ENCODE measurements at places on chromosomes 13 and 19. TPM values are rescaled to one million over a fixed set of nuclear protein-coding genes. Genes with fewer than 3 reads are reported as not detected.

Gene MADCAM1
- total RNA-seq, result 0.64 TPM

GRCh38 chr19:40469011-40469410 is 2.2 kb downstream of the SPTBN4 start:
- no peak for DNase-seq

DNA sequence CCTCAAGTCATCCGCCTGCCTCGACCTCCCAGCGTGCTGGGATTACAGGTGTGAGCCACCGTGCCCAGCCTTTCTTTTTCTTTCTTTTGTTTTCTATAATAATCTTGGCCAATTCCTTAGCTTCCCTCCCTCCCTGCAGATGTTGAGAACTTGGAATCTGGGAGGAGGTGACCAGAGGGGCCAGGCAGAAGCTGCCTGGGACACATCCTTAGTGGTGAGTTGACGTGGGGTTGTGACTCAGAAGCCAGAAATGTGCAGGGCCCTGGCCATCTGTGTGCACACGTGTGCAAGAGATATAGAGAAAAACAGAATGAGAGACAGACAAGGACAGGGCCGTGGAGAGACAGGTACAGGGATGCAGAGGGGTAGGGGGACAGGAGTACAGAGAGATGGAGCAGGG is 154.3 kb downstream of the SIPA1L3 start:
- no peak for DNase-seq

Gene PGLYRP2
- total RNA-seq, result not detected

Gene ERICH4
- total RNA-seq, result not detected

- no peak for DNase-seq
These were observed 112.1 kb downstream of the DLEU7 start for GRCh38 chr13:50731400-50731799.

DNA sequence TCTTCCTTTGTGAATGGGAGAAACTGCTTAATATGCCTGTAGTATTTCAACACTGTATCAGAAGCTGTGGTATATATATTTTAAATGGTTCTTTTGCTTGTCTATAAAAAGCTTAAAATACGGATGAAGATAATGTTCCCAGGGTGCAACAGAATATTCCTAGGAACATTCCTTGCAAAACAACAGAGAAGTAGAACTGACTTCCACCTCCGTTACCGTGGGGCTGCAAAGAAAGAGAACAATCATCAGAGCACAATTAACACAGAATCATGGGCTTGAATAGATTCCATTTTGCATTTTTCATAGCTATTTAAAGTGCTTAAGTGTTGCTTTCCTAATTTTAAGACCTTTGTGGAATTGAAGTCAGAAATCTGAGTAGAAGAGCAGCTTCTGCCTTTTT is 1227.7 kb downstream of the EFNB2 start:
- DNase-seq, result no peak

- DNase-seq, result no peak
These were observed 116.7 kb downstream of the KLF12 start for GRCh38 chr13:74017301-74018061.

GRCh38 chr13:48264058-48264457 is 31.1 kb downstream of the ITM2B start:
- no peak for DNase-seq

DNA sequence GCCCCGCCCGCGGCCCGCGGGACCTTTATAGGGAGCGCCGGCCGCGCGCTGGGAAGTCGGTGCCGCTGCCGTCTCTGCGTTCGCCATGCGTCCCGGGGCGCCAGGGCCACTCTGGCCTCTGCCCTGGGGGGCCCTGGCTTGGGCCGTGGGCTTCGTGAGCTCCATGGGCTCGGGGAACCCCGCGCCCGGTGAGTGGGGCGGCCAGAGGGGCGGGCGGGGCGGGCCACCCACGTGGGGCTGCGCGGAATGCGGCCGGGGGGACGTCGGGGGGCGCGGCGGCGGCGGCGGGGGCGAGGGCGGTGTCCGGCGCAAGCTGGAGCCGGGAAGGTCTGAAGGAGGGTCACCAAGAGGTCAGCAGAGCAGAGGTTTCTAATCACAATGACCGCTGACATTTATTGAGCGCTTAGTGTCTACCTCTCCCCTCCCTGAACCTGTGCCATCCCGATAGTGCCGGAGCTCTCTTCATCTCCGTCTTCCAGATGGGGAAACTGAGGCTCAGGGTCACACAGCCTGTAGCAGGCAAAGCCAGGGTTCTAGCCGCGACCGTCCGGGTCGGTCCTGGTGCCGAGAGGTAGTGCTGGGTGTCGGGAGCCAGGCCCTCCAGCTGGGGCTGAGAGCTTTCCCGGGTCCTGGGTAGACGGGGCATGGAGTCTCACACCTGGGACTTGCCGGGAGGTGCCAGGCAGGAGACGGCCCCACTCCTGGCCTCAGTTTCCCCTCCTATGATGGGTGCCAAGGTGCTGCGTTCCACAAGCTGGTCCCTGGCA is at the start of gene FSTL3:
Gene FSTL3 (plus strand): TSS at position 54 of the 767 bp plus-strand sequence. CDS start 32 bp downstream, at position 86.
- peak; percentile 78 for DNase-seq

GRCh38 chr13:23999424-23999823 is 102.1 kb upstream of the C1QTNF9B start:
- no peak for DNase-seq

Gene SWSAP1
- 3.4 TPM for total RNA-seq

- DNase-seq, result no peak
These were observed 102.9 kb downstream of the FRY start for GRCh38 chr13:32134241-32135055.

DNA sequence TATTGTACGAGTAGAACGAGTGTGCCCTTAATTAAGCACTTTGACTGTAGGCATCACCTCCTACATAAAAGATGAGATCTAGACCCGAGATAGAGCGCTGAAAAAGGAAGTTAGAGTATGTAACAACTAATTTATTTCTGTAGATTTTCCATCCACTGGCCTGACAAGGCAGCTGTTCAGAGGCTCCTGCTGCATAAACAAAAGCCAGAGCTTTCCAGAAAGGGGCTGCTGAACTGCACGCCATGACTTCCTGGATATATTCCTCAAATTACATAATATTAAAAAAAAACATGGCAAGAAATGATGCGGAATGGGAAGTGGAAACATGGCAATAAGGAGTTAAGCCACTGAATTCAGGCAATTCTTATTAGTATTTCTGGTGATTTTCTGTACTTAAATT is 89.7 kb downstream of the AKAP11 start:
- no peak for DNase-seq

DNA sequence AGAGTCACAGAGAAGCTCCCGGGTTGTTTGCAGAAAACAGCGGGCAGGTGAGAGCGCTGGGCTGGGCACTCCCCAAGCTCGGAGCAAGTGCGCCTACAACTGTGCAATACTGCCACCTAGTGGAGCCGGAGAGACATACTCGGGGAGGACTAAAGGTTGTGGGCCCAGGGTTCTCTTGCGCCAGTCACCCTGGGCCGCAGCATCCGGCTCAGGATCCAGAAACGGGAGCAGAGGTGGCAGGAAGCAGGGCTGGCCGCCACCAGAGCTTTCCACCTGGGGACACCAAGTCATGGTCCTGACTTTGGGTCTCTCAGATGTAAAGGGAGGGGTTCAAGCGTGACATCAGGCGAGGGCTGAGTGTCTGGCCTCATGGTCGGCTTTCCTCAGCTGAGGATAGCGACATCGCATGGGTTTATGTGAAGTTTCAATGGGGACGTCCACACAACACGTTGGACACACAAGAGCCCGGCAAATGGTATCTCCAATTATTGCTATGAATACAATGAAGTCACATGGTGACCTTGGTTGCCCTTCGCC is 11.2 kb upstream of the KLK4 start:
- peak; percentile 74 for DNase-seq

- peak; percentile 70 for DNase-seq
These were observed 3.0 kb downstream of the GAS6 start for GRCh38 chr13:113860665-113861432.

DNA sequence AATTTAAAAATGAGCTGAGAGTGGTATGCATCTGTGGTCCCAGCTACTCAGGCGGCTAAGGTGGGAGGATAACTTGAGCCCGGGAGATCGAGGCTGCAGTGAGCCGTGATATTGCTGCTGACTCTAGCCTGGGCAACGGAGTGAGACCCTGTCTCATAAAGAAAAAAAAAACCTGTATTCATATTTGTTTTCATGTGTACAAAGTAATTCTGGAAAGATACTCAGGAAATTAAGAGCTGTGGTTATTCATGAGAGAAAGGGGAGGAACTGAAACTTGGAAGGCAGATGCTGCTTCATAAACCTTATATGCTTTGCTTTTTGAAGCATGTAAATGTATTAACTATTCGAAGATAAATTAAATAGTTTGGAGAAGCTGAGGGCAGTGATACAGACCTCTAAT is 8.8 kb upstream of the RLN3 start:
- no peak for DNase-seq

Gene CD209
- total RNA-seq, result 0.32 TPM

GRCh38 chr13:98741741-98742435 is 10.6 kb downstream of the SLC15A1 start:
- no peak for DNase-seq

Gene FFAR3
- total RNA-seq, result not detected

- no peak for DNase-seq
These were observed 1.3 kb upstream of the INTS6 start for GRCh38 chr13:51453959-51454703.

GRCh38 chr19:17248011-17248776 is 2.5 kb upstream of the NR2F6 start:
- no peak for DNase-seq

GRCh38 chr13:35855531-35856019 is 275.6 kb downstream of the DCLK1 start:
- DNase-seq, result peak; percentile 78

Gene NKG7
- total RNA-seq, result not detected

Measured in suprapubic skin (tissue), 4 donors.